Esophagus muscularis mucosa (tissue), 4 donors: ENCODE measurements at places on chromosomes 5 and 9. TPM values are rescaled to one million over a fixed set of nuclear protein-coding genes. Genes with fewer than 3 reads are reported as not detected.

DNA sequence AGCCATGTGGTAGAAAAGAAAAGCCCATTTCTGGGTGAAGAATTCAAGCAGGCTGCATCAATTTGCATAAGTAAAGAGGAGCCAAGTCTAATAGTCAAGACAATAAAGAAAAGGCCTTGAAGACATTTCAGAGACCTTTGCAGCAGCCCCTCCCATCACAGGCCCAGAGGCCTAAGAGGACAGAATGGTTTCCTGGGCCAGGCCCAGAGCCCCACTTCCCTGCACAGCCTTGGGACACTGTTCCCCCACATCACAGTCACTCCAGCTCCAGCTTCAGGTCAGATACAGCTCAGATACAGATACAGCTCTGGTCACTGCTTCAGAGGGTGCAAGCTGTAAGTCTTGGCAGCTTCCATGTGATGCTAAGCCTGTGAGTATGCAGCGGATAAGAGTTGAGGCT is 29.1 kb downstream of the PLGRKT start:
- H3K4me1 ChIP-seq: no peaks in the 10 kb centered on the region
- no peak overlapping the region for H3K4me3 ChIP-seq
- H3K27me3 ChIP-seq: no peaks in the 10 kb centered on the region
- H3K36me3 ChIP-seq: peaks cover 6% of the 10 kb centered on the region

GRCh38 chr9:6969805-6970204 is 212.0 kb downstream of the KDM4C start:
- H3K4me1 ChIP-seq: no peaks in the 10 kb centered on the region
- no peak for DNase-seq
- H3K36me3 ChIP-seq: no peaks in the 10 kb centered on the region
- H3K27me3 ChIP-seq: no peaks in the 10 kb centered on the region
- H3K27ac ChIP-seq: no peak overlapping the region

DNA sequence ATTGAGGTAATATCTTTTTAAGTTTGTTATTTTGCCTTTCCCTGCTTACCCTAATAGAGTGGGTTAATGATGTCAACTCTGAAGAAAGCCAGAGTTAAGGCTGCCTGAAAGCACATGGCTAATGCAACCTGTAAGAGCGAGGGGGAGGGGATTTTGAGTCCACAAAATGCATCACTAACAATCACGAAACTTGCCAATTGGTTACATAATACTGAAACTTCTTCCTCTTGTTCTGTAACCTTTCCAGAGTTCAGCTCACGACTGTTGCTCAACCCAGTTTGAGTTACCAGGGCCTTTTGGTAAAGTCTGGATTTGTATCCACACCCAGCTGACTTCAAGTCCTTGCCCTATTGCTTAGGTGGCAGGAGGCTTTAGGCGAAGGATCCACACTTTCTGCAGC is 308.8 kb downstream of the EFNA5 start:
- no peaks in the 10 kb centered on the region for H3K36me3 ChIP-seq
- H3K27me3 ChIP-seq: no peaks in the 10 kb centered on the region
- no peak overlapping the region for H3K27ac ChIP-seq

GRCh38 chr9:6632516-6633183 is 12.9 kb downstream of the GLDC start:
- no peak overlapping the region for H3K27ac ChIP-seq
- H3K4me1 ChIP-seq: no peaks in the 10 kb centered on the region
- no peak for DNase-seq
- no peaks in the 10 kb centered on the region for H3K36me3 ChIP-seq

The ZNF883 gene
- 1.4 TPM for total RNA-seq
